EH (cell line): ENCODE measurements at places on chromosomes 3 and 15.
A peak's percentile ranks its signal among the peaks of the same experiment; 100 is the strongest.

GRCh38 chr3:112097378-112097777 is 11.2 kb downstream of the C3orf52 start:
- peak; percentile 99 for DNase-seq

GRCh38 chr3:170716172-170716805 is 130.4 kb upstream of the SLC7A14 start:
- DNase-seq = peak; percentile 73

DNA sequence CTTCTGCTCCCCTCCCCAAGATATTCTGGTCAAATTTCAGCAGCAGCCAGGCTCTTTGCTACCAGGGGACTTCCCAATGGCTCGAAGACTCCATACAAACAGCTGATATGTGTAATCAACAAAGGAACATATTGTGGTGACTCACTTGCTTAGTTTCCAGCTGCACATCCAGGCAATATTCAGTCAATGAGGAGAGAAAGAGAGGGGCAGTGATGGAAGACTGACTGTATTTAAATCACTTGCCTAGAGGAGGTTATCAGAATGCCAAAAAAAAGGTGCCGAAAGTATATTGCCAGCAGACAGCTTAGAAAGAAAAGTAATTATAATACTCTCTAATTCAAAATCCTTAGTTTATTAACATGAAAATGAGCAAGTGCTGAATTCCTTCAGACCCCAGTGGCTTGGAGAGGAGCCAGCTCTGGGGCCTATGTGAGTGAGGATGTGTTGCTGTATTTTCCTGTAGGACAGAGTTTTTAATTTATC is 236.5 kb downstream of the LRTM1 start:
- DNase-seq = no peak

DNA sequence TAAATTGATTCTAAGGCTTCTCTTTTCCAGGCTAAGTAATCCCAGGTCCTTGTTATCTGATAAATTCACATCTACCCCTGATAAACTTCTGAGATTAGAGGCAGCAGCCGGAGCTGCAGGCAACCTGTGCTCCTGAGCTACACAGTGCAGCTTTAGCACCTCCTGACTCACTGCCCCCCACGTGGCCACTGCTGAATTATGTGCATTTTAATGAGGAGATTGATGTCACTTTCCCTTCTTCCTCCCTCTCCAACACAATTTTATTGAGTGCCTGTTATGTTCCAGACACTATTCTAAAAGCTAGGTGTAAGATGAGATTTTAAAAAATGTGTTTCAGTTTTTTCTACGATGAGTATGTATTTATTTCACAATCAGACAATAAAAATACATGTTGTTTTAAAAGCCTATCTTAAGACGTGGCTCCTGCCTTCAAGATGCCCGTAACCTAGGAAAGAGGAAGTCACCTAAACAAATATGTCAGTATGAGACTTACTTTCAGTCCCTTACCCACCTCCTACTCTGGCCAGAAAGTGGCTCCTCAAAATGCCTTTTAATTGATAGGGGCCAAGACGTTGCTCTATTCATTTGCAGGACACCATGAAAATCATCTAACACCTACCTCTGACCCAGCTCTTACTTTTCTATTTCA is 161.5 kb upstream of the PFN2 start:
- DNase-seq = peak; percentile 49

DNA sequence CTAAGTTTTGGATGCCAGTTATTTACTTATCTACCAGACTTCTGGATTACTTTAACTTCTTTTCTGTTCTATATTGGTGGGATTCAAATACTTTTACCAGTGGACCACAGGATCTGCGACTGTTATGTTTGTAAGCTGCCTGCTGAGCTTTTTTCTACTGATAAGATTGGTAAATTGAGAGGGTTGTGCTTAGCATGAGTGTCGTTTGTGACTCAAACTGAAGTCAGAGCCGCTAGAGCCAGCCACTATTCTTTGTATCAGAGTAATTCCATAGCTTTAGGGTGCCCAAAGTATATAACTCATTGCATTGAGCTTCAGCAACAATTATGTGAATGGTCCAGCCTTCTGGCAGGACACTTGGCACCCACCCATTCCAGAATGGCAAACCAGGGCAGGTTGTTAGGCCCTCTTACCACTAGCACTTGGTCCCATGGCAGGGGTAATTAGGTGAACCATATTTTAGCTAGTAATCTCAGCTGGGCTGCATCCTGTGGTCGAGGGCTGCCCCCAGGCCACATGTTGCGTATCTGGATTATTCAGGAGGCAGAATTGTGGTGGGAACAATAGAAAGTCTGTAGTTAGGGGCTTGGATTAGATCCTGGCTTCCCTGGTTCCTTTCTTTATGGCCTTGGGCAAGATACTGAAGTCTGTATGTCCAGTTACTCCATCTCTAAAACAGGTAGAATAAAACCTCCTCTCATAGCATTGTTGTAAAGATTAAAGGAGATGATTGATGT is 6.0 kb downstream of the PLCL2 start:
- no peak for DNase-seq
